Kidney (tissue), 22 donors: ENCODE measurements at places on chromosomes 16 and 17. TPM values are rescaled to one million over a fixed set of nuclear protein-coding genes. Genes with fewer than 3 reads are reported as not detected.

- no peak for DNase-seq
These were observed 512 bp upstream of the ADAMTS18 start for GRCh38 chr16:77435272-77435820.

GRCh38 chr17:82655038-82655479 lies 6.8 kb upstream of the WDR45B start:
- DNase-seq, result no peak

The KRT33A gene
- total RNA-seq, result not detected

GRCh38 chr16:75695708-75696107 lies 5.6 kb downstream of the DUXB start:
- DNase-seq, result no peak

The KRT17 gene
- total RNA-seq, result 11.1 TPM

The CBLN1 gene
- total RNA-seq, result 0.25 TPM

The FOXL1 gene
- total RNA-seq, result 2.0 TPM

- DNase-seq, result no peak
These were observed 170.5 kb downstream of the MRTFB start for GRCh38 chr16:14241631-14242030.

- DNase-seq, result no peak
These were observed 368.2 kb downstream of the SLC39A11 start for GRCh38 chr17:72724267-72724666.

The KRT14 gene
- not detected for total RNA-seq
